Pancreas (tissue), 10 donors: ENCODE measurements at places on chromosomes 5 and 9.

DNA sequence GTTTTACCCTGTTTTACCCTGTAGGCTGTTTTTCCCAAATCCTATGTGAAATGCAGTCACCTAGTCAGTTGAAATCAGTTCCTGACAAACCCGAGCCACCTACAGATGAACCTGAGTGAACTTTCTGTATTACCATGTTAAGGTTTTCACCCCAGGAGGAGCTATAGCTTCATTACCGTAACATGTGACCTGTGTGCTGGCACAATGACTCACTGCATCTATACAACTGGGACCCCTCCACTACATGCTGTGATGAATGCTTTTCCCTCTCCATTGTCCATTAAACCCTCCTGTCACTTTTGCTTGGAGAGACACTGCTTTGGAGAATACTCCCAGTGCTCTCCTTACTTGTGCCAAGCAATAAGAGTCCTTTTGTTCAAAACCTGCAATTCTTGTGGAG lies 1974.8 kb downstream of the EFNA5 start:
- no peaks in the 10 kb centered on the region for H3K36me3 ChIP-seq
- no peak overlapping the region for H3K27ac ChIP-seq
- DNase-seq = no peak
- H3K4me1 ChIP-seq = no peaks in the 10 kb centered on the region
- no peak overlapping the region for H3K4me3 ChIP-seq

DNA sequence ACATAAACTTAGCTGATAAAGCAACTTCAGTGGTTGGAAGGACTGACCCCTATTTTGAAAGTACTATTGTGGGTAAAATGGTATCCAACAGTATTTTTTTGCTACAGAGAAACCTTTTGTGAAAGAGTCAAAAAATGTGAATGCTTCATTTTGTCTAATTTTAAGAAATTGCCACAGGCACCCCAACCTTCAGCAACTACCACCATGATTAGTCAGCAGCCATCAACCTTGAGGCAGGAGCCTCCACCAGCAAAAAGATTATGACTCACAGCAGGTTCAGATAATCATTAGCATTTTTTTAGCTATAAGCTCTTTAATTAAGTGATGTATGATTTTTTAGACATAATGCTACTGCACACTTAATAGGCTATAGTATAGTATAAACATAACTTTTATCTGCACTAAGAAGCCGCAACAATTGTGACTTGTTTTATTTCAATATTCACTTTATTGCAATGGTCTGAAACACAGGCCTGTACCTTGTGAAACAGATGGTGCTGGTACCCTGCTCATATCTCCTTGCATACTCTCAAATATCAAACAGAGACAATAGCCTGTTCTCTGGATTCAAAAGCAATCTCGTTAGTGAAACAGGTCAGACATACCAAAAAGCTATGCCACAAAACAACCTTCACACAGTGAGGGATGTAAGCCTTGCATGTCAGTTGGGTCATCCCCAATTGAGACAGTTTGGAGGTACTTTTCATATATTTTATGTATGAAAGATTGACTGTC lies 261.2 kb upstream of the FAM174A start:
- no peaks in the 10 kb centered on the region for H3K4me1 ChIP-seq
- H3K27ac ChIP-seq = no peak overlapping the region
- no peak for DNase-seq
- H3K36me3 ChIP-seq = no peaks in the 10 kb centered on the region

DNA sequence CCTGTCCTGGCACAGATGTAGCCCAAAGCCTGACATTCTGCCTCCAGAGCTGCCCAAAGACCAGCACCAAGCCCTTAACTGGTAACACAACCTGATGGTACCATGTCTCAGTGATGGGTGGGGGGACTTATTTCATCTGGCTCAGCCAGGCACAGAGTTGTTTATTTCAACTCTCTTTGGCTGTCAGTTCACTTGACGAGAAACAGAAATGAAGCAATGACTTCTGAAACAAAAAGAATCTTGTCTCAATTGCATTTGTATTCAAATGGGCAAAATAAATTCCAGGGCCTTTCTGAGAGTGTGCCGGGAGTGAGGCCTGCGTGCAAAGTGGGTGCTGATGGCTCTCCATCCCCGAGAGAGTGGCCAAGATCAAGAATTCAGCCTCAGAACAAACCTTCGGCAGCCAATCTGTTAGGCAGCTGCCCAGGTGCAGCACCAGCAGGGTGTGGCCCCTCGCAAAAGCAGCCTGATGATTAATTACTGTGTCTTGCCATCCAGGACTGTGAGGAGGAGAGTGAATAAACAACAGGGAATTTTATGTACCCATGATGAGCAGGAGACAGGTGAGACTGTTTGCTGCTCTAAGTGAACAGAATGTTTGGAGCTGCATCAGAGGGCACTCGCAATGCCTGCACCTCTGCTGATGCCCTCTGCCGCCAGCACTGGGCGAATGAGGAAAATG lies 238.0 kb downstream of the HSPA4 start:
- no peak for DNase-seq
- H3K36me3 ChIP-seq = no peaks in the 10 kb centered on the region
- H3K27me3 ChIP-seq = no peaks in the 10 kb centered on the region

GRCh38 chr9:89474939-89475338 lies 23.0 kb downstream of the SEMA4D start:
- no peak overlapping the region for H3K4me3 ChIP-seq
- H3K4me1 ChIP-seq = peaks cover 4% of the 10 kb centered on the region
- DNase-seq = no peak
- no peak overlapping the region for H3K27ac ChIP-seq

GRCh38 chr5:115151208-115151805 lies 18.4 kb downstream of the TRIM36 start:
- no peaks in the 10 kb centered on the region for H3K27me3 ChIP-seq
- no peak overlapping the region for H3K27ac ChIP-seq
- no peaks in the 10 kb centered on the region for H3K36me3 ChIP-seq
- H3K4me1 ChIP-seq = no peaks in the 10 kb centered on the region
- DNase-seq = no peak
